Stimulated activated CD4-positive, alpha-beta T cell treated with anti-CD3 and anti-CD28 coated beads, Interleukin-12 subunit alpha, Interleukin-12 subunit beta, amount 100 ng/mL, for 24 hours (primary cell): ENCODE measurements at places on chromosomes 3 and 15.

DNA sequence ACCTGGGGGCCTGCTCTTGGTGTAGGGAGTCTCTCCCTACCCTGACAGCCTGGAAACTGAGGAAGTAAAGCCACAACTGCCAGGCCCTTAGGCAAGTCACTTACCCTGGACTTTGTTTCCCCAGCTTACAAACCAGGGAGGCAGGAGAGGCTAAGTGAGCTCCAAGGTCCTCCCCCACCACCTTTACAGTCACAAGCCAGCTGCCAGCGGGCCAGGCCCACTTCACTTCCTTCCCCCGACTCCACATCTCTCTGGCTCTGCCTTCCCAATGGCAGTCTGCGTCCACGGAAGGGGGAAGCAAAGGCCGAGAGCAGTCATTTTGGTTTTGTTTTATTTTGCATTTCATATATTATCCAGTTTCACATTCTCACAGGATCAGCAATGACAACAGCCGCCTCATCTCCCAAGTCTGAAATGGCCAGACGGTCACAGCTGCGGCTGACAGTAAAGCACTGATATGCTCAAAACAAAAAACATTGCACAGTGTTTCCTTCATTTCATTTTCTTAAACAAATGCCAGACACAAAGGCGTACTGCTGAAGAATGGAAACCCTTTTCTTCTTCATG lies 35.7 kb downstream of the RBPMS2 start:
- no peak for DNase-seq

GRCh38 chr3:24151594-24151993 lies 206.5 kb downstream of the NR1D2 start:
- no peak for DNase-seq

DNA sequence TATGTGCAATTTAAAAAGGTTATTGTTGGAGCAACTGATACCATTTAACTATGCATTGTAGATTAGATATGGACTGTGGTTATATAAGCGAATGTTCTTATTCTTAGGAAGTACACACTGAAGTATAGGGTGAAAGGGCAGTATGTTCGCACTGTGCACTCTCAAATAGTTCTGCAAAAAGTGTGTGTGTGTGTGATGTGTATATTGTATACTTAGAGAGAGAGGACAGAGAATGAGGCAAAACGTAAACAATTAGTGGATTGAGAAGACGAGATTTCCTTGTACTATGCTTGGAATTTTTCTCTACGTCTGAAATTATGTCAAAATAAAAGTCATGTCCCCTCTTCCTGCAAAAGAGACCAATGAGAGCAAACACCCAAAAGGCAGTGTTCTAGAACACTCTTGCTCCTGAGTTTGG lies 30.4 kb downstream of the LSM3 start:
- DNase-seq, result no peak

DNA sequence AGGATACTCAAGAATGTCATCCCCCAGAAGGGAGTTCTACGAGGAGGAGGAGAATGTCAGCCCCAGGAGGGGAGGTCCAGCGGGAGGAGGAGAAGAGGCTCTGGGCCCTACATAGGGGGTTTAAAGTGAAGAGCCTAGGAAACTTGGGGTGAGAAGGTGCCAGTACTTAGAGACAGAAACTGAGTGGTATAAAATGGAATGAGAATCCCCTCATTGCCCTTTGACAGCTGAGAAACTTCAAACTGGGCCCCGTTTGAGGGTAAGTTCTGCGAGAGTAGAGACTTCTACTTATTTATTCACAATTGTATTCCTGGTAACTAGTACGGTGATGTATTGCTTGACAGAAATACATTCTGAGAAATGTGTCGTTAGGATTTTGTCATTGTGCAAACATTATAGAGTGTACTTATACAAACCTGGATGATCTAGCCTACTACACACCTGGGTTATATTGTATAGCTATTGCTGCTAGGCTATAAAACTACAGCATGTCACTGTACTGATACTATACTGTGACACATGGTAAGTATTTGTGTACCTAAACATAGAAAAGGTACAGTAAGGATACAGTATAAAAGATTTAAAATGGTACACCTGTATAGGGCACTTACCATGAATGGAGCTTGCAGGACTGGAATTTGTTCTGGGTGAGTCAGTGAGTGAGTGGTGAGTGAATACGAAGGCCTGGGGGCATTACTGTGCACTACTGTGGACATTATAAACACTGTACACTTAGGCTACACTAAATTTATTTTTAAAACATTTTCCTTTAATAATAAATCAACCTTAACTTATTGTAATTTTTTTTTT lies 62.0 kb downstream of the TSC22D2 start:
- DNase-seq, result no peak

GRCh38 chr15:52876991-52877663 lies 87.0 kb upstream of the ONECUT1 start:
- DNase-seq, result no peak

DNA sequence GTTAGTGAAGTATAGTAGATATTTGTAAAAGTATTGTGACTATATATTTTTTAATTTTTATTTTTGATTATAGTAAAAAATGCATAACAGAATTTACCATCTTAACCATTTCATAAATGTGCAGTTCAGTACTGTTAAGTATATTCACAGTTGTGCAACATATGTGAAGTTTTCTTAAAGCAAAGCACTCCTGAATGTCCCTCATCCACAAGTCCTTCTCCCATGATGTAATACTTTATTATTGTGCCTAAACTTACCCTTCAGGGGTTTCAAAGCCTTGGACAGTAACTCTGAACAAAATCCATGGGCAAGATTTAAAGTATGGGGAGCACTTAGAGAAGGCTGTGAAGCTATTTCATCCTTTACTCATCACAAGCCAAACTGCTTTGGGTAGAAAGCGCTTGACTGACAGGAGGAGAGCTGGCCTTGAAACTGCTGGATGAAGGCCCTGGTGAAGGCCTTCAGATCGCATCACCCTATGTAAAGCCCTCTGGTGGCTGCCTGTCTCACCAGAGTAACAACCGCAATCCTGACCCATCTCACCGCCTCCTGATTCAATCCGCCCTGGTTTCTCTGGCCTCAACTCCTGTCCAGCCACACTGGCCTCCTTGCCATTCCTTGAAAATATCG lies 28.0 kb downstream of the LSM3 start:
- DNase-seq, result no peak

DNA sequence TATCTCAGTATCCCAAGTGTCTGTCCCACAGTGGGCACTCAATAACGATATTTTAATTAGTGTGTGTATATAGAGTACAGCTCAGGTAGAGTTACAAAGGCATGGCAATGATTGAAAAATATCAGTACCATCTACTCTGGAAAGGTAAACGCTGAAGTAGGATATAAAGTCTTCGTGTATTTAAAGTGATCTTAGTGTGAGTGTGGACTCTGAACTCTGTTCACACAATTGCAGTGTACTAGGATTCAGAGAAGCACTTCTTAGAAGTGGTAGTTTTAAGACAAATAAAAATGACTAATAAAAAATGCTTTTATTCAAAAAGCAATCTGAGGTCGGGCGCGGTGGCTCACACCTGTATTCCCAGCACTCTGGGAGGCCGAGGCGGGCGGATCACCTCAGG lies 62.9 kb upstream of the RAP2B start:
- DNase-seq, result no peak

DNA sequence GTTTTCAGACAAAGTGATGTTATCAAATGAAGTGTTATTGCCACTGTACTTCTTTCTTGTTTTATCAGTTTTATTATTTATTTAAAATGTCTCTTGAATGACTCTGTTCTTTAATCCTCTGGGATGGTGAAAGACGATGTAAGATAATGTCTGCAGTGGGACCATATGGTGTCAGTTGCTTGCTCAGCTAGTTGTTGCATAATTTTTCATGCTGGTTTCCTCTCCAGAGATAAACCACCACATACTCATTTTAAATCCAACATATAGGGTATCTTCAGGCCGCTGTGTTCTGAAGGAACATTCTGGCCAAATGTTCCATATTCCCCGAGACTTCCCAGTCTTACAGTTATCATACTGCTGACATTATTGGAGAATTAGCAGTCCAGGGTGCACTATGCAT lies 75.9 kb downstream of the GABRG3 start:
- DNase-seq, result no peak

DNA sequence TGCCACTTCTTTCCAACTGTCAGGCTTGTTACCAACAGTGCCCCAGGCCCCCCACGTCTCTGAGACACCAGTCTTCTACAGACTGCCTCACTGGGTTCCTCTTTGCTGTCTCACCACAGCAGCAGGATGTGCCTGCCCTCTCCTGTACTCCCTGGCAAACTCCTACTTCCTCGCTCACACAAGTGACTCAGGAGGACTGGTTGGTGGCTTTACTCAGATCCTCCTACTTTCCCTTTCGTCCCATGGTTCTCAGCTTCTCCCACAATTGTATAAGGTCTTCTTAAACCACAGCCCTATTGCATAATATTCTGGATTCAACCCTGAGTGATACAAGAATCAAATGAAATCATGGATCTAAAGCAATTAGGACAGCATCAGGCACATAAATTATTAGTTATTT lies 246.6 kb upstream of the PROK2 start:
- DNase-seq, result no peak
